ENCODE measurements at places on chromosomes 2 and 18.

GRCh38 chr2:172234716-172235691 lies 132.3 kb upstream of the DLX2 start:
- DNase-seq = no peak

DNA sequence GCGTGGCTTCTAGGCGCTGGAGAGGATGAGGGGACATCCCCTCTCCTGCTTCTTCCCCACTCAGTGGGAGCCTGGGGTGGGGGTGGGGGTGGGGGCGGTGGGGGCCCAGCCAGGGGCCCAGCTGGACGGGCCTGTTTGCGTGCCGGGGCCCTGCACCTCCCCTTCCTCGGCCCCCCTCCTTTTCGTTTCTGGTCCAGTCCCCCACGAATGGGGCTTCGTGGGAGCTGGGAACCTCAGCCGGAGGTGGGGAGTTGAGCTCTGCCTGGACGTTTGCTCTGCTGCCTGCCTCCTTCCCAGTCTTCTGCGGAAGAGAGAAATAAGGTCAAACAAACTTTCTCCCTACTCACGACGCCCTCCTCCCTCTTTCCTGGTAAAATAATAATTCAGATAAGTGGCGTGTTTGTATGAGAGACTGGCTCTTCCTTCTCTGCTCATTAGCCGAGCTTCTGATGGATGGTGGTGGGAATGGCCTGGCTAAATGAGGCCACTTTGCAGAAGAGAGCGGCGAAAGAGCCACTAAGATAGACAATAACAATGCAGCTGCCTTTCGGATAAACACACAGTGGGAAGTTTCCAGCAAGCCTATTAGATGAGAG lies 782 bp downstream of the MTA3 start:
- DNase-seq = no peak

DNA sequence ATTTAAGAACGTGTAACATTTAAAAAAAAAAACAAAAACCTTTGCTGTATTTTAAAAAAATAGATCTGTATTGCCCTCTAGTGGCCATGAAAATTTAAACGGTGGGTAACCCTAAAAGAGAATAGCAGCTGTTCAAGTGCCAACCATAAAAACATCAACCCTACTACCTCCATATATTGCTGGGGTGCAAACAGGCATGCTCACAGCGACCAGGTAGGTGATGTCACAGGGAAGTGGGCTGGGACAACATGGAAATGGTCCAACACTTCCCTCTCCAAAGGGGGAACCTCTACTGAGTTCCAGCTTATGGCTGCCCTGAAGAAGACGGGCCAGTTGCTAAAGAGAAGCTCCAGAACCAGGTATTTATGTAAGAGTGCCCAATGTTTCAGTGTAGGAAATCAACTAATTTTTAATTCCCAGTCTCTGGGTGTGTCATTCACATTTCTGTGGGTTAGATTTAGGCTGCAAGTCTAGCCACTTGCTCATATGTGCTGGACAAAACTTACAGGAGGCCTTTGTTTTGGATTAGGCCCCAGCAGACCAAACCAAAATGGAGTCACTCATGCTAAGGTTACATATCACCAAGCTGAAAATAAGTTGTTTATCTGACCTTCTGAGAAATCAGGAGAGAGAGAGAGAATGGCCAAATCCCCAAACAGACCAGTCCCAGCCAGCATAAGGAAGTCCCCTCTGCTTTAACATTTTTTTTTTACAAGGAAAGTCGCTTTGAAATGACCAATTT lies 54.5 kb downstream of the SKA1 start:
- peak; percentile 4 for DNase-seq

GRCh38 chr2:42906557-42907411 lies 114.4 kb upstream of the HAAO start:
- no peak for DNase-seq

DNA sequence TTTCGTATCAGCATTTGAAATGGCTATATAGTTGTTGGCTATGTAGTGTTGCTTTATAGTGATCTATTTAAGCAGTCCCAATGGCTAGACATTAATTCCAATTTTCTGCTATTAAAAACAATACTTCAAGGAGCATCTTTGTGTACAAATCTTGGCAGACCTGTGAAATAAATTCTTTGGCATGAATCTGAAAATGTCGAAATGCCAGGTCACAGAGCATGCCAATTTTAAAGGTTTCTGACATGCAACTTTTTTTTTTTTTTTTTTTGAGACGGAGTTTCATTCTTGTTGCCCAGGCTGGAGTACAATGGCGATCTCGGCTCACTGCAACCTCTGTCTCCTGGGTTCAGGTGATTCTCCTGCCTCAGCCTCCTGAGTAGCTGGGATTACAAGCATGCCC lies 26.8 kb upstream of the CABLES1 start:
- no peak for DNase-seq

DNA sequence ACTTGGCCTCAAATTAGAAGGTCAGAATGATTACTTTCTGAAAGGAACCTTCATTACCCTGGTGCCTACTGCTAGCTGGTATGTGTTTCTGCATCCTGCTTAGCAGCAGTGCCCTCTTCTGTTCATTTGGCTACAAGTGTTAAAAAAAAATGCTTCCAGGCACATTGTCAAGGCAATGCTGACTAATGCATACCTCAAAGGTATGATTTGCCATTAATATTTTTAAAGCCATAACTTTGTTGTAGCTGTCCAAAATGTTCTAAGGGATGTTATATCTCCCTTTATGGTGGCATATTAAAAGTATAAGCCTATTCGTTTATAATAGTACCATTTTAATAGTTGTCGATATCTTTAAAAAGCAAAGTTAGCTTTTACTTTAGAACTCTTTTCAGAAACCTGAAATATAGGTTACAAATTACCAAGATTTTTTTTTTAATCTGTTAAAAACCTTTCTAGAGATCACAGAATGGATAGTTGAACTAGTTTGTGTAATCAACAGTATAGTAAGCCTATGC lies 52.0 kb upstream of the FAM171B start:
- DNase-seq = peak; percentile 49

DNA sequence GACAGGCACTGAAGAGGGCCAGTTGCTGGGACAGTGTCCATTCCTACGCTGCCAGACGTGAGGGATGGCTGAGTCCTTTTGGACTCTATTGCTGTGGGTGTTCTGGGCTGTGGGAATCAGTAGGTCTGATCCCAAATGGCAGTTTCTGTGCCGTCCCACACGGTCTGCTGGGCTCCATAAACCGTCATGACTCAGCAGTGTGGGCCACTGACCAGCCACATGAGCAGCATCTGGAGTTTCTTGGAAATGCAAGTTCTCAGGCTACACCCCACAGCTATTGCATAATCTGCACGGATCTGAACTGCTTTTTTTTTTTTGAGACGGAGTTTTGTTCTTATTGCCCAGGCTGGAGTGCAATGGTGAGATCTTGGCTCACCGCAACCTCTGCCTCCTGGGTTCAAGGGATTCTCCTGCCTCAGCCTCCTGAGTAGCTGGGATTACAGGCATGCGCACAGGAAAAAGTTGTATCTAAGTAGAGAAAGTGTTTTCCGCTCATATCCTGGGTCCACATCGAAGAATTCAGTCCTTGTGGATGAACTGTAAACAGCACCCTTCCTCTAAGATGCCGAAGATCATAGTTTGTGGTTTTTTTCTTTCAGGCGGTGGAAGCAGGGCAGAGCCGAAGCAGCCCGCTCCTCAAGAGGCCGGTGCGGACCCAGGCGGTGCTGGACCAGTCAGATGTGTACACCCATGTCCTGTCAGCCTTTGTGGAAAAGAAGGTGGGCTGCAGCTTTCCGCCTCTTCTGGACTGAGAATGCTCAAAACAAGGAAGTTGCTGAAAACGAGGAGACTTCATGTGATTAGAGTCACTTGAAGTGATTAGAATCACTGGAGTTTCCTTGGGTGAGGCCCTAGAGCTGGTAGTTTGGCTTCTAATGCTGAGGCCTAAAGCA lies 25.5 kb downstream of the RMC1 start:
- DNase-seq = no peak

GRCh38 chr2:160870729-160871465 lies 289.3 kb upstream of the TANK start:
- no peak for DNase-seq

DNA sequence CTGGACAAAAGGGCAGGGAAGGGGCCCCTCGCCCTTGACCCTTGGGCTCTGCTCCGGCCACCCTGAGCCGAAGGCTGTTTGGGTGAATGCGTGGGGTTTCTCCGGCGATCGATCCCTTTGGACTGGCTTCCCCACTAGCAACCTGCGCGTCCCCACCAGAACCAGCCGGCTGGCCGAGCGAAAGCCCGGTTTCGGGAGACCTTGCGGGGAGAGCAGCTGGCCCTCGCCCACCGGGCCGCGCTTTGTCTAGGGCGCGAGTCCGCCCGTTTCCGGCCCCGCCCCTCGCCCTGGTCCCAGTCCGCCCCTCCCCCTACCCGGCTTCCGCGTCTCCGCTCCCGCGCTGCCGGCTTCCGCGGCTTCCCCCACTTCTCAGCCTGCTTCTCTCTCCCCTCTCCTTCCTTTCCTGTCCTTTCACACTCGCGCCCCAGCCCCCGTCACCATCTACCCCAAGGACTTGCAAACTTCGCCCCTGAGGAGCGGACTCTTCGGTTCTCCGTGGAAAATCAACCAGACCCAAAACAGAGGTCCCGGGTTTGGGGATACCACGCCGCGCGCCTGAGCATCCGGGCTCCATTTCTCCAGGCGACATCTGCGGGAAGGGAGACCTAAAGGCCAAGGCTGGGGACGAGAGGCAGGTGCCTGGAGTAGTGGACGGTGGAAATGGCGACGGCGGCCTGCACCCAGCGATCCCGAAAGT lies 48.0 kb upstream of the ATP6V1B1 start:
- no peak for DNase-seq

DNA sequence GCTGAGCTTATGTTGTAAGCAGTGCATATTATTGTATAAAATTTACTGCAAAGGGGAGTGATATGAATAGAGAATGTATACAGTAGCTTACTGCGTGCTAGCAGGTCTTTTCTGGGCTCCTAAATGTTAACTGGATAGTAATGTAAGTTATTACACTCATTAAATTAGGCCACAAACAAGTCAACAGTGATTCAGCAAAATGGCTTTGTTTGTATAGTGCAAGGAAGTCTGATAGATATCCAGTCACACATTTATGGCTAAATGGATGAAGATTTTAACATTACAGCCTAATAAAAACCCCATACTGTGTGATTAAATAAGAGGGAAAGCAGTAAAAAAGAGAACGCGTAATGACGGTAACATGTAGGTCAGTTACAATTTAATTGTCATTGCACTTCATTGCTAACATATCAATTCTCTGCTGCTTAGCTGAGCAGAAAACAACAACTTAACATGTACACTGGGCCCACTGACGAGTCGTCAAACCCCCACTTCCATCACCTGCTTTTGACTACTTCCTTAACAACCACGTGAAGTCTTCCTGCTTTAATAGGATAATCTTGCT lies 665.0 kb upstream of the FANCL start:
- DNase-seq = no peak

- no peak for DNase-seq
These were observed 24.7 kb upstream of the ALLC start for GRCh38 chr2:3633089-3633981.

GRCh38 chr2:16038621-16039020 lies 98.3 kb downstream of the MYCN start:
- DNase-seq = no peak

- peak; percentile 54 for DNase-seq
These were observed 484.2 kb upstream of the NRP2 start for GRCh38 chr2:205198140-205198525.

DNA sequence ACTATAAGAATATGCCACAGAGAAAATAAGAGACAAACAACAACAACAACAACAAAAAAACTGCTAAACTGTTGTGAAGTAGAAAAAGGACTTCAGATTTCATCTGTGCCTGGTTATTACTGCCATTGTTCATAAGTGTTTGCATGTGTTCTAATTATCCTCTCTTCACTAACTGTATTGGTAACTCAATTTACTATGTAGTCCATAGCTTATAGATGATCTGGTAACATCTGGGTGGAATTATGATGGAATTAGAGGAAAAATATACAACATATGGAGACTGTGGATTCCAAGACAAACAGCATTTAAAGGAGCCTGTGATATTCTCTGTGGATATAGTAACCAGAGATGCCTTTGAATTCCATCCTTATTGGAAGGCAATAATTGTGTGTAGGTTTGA lies 1891.5 kb upstream of the PIK3C3 start:
- DNase-seq = no peak

All from non-pigmented ciliary epithelial cell (primary cell).